ENCODE measurements at places on chromosomes 3 and 15.

- DNase-seq, result no peak
Observed at GRCh38 chr15:89002830-89003229, 85.4 kb upstream of the ABHD2 start.

- no peak for DNase-seq
Observed at GRCh38 chr3:117358717-117359314, 649.2 kb downstream of the TUSC7 start.

- no peak for DNase-seq
Observed at GRCh38 chr3:8505621-8506020, 4.0 kb downstream of the LMCD1 start.

DNA sequence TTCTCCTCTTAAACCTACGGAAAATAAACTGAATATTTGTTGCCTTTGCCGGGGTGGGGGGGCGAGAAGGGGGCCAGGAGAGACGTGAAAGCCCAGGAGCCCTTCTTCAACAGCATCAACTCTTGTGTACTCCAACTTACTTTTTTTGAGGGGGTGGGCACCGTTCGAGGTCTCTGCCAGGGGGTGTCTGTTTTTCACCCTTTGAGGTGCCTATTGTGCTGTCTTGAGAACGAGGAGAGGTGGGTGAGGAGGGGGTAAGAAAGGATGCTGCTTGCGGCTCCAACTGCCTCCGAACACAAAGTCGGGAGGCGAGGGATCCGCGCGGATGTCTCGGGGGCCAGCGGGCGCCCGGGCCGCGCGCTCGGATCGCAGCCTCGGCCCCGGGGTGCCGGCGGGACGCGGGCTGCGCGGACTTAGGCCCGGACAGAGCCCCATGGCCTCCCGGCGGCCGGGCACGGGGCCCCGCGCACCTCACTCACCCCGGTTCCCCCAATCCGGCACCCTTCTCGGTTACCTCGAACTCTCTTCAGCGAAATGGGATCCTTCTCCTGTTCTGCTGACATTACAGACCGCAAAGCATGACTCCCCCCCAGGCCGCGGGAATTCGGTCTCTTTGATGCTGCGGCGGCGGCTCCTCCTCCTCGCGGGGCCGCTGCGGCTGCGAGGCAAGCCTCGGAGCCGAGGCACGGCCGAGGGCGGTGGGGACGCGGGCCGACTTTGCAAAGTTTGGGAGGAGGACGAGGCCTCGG, 650 bp downstream of the PYGO1 start:
- DNase-seq, result peak; percentile 28

- peak; percentile 43 for DNase-seq
Observed at GRCh38 chr3:71583566-71584393, at the start of gene FOXP1. Gene FOXP1, minus strand, starts transcription at chr3:71583728. Its CDS starts 385,347 bp downstream, at chr3:71198381.

- DNase-seq, result no peak
Observed at GRCh38 chr15:39365873-39366272, 215.0 kb upstream of the THBS1 start.

- no peak for DNase-seq
Observed at GRCh38 chr3:54837964-54838363, 89.9 kb downstream of the LRTM1 start.

DNA sequence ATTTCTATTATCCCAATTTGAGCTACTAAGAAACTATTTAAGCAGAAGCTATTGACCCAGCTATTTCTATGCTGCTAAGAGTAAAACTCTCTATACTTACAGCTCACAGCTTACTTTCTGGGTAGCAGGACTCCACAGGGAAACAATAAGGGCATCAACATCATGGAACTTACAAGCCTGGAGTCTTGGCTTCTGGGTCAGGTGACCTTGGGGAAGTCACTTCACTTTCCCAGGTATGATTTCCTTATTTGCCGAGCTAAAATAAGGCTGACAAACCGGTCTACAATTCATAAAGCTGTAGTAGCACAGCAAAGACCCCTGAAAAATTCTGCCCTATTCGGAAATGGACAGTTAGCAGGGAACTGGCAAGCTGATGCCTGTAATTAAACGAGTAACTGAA, 278.3 kb upstream of the NR2F2 start:
- DNase-seq, result no peak

GRCh38 chr3:143831208-143831607, 17.1 kb downstream of the SLC9A9 start:
- DNase-seq, result no peak

GRCh38 chr3:142275856-142276255, 50.5 kb upstream of the GK5 start:
- peak; percentile 77 for DNase-seq

DNA sequence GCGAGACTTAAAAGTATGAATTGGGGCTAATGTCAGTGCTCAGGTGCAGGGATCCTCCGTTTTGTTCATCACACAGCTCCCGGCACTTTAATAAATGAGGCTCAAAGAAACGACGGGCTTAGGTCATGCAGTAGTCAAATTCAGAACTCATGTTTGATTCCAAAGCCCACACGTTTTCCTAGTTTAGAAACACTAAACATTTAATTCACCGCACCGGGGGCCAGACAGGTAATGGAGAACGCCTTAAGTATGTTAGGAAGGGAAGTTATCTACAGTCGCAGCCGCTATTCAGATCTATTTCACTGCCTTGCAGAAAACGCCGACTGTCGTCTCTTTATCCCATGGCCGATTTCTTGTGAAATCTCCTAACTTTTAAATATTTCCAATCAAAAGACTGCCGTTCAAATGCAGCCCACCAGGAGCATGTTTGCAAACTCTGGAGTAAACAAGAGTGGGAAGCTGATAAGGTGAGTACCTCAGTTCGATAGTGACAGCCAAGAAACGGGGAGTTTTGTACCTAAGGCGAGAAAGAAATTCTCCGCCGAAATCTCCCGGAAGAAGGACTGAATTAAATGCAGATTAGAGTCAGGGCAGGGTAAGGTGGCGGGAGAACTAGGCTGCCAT, 569 bp downstream of the HIGD2B start:
- DNase-seq, result no peak
